ENCODE measurements at places on chromosomes 3 and 15.

GRCh38 chr3:126524429-126524988, 554 bp downstream of the CHST13 start:
- peak; percentile 29 for DNase-seq

DNA sequence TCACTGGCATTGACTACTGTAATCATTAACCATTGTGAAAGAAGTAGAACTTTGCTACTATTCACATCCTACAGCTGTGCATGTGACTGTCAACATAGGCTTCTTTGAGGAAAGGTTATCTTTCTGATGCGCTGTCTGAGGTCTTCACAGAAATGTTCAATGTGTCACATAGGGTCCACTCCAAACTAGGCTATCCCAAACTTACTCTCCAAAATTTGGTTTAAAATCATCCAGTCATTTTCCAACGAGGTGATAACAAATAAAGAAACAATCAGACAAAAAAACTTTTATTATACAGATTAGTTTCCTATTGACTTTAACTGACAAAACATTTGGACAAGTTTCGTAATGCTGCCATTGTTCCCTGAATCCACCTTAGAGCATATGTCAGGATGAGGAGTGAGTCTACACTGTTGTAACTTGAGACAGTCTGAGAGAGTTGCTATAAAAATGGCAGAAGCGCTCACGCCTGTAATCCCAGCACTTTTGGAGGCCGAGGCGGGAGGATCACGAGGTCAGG, 511.6 kb downstream of the PLOD2 start:
- DNase-seq = no peak

GRCh38 chr3:67294341-67294740, 296.2 kb downstream of the KBTBD8 start:
- no peak for DNase-seq

DNA sequence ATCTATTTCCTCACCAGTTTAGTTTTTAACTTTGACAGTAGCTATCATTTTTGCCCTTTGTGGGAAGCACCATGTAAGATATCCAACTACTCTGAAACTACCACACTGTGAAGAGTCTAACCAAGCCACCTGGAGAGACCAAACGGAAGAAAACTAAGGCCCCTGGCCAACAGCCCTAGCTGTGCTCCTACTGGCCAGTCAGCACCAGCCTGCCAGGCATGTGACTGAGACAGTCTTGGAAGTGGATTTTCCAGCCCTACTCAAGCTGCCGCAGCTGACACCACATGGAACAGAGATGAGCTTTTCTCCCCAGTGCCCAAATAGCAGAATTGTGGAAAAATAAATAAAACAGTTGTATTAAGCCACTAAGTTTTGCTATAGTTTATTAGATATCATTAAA, 2.9 kb upstream of the TBC1D5 start:
- DNase-seq = no peak

DNA sequence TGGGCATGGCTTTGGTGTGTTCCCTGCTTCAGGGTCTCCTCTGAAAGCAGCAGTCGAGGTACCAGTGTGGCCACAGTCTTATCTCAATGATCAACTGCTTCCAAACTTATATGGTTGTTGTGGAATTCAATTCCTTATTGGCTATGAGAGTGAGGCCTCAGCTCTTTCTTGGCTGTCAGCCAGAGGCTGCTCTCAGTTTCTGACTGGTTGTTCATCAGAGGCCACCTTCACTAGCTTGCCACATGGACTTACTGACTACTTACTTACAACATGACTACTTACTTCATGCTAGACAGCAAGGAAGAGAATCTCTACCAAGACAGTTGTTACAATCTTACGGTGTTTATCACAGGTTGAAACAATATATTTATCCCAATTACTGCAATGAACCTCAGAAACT, 789.2 kb downstream of the DIPK2A start:
- no peak for DNase-seq

DNA sequence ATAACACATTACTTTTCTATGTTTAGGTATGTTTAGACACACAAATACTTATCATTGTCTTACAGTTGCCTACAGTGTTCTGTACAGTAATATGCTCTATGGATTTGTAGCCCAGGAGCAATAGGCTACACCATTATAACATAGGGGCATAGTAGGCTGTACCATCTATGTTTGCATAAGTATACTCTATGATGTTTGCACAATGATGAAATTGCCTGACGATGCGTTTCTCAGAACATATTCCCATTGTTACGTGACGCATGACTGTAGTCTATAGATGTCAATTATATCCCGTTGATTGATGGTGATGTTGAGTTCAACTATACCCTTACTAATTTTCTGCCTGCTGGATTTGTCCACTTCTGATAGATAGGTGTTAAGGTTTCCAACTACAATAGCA, 139.4 kb upstream of the PFN2 start:
- DNase-seq = no peak

- no peak for DNase-seq
Measured at GRCh38 chr3:10529809-10530208, 24.4 kb upstream of the ATP2B2 start.

GRCh38 chr3:73245459-73245858, 184.0 kb downstream of the EBLN2 start:
- DNase-seq = no peak
